T-helper 22 cell (primary cell): ENCODE measurements at places on chromosomes 7 and 10.

DNA sequence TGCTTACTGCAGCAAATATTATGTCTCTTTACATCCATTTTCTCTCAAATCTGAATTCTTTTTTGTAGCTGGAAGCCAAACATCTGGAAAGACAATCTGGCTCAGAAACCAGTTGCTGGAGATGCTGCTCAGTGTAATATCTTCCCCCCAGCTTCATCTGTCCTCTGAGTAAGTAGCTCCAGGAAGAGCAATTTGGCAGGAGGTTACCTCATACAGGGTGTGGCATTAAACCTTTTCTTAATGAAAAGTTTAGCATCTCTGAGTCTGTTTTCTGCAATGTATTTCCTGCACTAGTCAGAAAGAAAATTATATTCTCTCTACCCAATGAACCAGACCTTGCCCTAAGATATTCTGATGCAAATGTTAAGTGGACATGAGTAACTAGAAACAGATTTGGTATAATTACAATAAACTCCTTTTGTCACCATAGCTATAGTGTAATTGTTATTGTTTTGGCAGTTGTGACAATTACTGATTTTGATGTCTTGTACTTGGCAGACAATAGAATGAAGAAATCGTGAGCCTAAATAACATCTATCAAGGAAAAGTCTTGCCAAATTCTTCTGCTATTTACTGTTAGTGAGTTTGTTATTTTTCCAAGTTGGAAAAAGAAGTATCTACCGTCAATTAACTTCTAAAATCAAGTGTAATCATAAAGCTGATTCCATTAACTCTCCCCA is 123.3 kb downstream of the WDFY4 start:
- DNase-seq = no peak

GRCh38 chr10:71023704-71024283 is 135.4 kb upstream of the PCBD1 start:
- no peak for DNase-seq

- DNase-seq = no peak
Measured at GRCh38 chr7:156480671-156481070, 159.9 kb upstream of the RNF32 start.

DNA sequence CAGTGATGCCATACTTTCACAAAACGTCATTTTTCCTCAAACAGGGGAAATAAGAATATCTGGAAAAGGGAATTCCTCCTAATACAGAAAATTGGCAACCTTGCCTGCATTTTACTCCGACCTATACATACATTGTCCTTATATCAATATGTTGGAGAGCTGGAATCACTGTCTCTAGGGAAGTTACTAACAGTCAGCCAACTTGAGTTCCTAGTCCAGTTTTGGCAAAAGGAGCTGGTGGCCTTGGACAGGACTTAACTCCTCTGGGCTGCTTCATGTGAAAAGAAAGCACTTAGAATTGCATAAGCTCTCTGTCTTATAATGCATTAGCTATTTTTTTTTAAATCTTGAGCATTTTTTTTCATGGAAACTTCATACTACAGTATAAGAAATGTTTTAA is 174.2 kb upstream of the HGF start:
- DNase-seq = no peak
